ENCODE measurements at places on chromosomes 12 and 14.

- DNase-seq: no peak
These were observed 25.8 kb downstream of the DAO start for GRCh38 chr12:108905725-108906124.

GRCh38 chr14:44494137-44494536 is 12.9 kb downstream of the FSCB start:
- DNase-seq: no peak

- DNase-seq: no peak
These were observed 110.4 kb downstream of the DAD1 start for GRCh38 chr14:22478670-22479069.

- DNase-seq: no peak
These were observed 14.0 kb upstream of the C1S start for GRCh38 chr12:7046383-7047105.

- DNase-seq: no peak
These were observed 120.7 kb upstream of the PWP1 start for GRCh38 chr12:107564946-107565345.

- DNase-seq: no peak
These were observed 162.2 kb upstream of the ALG10B start for GRCh38 chr12:38154096-38155019.

GRCh38 chr12:45285717-45286116 is 69.8 kb downstream of the ANO6 start:
- DNase-seq: no peak

GRCh38 chr12:89862511-89863445 is 154.1 kb upstream of the ATP2B1 start:
- DNase-seq: no peak

DNA sequence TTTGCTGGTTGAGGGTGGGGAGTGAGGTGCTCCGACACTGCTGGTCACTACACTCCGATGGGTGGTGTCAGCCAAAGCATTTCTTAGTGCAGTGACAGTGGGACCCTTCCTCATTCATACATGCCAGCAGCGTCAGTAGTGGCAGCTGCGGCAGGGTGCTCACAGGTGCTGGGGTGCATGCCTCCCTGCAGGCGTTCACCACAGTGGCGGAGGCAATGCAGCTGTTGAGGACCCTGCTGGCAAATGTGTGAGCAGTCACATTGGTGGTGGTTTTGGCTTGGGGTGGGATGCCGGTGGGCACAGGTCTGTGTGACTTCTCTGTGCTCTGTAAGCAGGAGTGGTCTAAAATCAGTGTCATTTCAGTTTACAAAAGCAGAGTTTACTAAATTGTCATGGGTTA is 464.6 kb downstream of the FUT8 start:
- no peak for DNase-seq

DNA sequence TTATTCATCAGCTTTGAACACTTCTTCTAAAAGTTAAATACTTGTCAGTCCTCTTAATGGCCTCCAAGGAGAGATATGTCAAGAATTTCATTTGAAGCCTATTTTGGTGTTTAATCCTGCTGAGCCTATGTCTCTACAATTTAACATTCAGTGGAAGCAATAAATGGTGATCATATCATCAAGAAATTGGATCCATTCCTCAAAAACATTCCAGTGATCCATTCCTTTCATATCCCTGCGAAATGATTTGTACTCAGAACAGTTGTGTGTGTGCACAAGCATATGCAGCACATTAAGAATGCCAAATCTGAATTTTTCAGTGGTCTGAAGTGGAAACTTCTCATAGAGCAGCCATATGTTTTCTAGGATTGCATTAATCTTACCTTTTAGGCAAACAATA is 373.7 kb upstream of the SYT1 start:
- no peak for DNase-seq

- no peak for DNase-seq
These were observed 18.2 kb upstream of the CACNA2D4 start for GRCh38 chr12:1936406-1937320.

DNA sequence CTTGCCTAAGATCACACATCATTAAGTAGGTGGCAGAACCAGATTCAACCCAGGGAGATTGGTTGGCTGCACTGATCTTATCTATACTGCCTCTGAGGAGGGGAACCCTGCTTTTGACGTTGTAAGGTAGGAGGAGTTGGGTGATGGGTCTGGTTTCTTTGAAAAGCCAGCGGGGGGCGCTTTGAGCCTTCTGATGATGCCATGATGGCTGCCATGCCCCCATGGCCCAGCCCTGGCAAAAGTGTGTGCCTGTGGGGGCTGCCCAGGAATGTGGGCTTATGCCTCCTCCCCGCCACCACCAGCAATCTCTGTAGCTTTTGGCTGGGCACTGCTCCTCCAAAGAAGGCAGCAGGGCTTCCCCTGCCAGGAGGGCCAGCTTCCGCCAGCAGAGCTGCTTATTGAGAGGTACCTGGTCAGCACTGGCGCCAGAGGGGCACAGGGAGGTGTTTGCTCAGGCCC is 224.3 kb downstream of the SLC41A2 start:
- no peak for DNase-seq

DNA sequence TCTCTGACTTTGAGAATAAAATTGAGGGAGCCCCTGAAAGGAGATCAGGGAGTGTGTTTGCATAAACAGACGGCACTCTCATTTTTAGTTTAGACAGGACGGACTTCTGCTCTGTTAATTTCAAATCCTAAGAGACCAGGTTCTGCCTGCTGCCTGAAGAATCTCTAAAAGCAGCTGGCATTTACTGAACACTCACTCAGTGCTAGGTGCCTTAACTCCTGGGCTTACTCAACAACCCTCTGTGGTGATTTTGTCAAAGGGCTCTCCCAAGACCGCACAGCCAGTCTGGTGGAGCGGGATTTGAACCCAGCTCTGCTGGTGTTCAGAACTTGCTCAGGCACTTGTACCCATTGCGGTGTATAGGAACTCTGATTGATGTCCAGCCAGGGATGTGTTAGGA is 2.2 kb downstream of the ORAI1 start:
- no peak for DNase-seq

GRCh38 chr14:75368333-75368732 is 59.5 kb upstream of the JDP2 start:
- no peak for DNase-seq

DNA sequence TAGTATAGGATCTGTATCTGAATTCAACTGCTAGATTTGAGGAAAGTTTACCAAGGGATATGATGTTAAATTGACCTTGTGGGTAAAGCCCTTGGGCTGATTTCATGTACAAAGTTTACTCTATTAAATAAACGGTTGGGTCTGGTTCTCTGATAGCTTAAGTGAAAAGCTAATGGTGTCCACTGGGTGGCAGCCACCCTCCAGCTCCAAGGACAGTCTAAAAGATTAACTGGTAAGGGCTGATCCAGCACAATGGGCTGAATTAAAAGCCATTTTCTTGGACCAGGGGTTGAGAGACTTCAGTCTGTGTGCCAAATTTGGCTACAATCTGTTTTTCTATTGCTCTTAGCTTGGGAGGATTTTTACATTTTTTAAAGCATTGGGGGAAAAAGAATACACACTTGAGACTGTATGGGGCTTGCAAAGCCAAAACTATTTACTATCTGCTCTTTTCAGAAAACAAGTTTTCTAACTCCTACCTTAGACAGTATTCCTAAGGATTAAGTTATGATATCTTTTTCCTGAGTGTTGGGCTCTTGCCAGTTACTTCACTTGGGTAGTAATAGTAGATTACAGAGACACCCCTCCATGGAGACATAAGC is 116.5 kb downstream of the GPHN start:
- DNase-seq: peak; percentile 64

DNA sequence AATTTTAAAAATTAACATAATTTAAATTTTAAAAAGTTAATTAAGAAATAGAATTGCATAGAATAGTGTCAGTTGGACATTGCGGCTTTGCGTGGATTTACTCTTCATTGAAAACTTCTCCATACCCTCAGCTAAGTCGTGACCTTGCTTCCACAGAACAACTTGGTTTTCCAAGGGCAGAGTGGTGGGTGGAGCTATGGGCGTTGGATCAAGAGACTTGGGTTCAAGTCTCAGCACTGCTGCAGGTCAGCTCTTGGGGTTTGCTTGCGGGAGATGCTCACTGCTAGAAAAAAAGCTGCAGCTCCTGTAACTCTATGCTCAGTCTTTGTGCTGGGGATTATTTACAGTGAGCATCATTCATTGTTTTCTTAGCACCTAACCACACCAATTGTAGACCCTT is 133.7 kb downstream of the PRIMA1 start:
- no peak for DNase-seq

GRCh38 chr12:51087818-51088217 is 4.4 kb upstream of the CSRNP2 start:
- DNase-seq: no peak

DNA sequence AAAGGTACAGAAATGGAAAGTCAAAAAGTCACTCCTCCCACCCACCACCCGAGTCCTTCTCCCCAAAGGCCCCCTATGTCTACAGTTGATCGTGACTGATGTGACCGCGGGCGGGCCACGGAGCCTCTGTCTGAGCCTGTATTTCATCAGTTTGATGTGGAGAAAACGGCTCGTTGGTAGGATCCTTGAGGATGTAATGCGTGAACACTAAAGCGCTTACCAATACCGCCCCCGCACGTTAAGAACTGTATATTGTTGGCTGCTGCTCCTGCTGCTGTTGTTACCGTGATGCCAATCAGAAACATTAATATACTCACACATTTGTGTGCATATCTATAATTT is 24.6 kb upstream of the UBC start:
- DNase-seq: peak; percentile 54

GRCh38 chr14:52740751-52741150 is 10.8 kb downstream of the STYX start:
- DNase-seq: no peak

GRCh38 chr12:101729842-101730241 is 9.4 kb downstream of the SYCP3 start:
- DNase-seq: no peak

Measured in glutamatergic neuron (in vitro differentiated cells).